ENCODE measurements at places on chromosomes 7 and 10. TPM values are rescaled to one million over a fixed set of nuclear protein-coding genes. Genes with fewer than 3 reads are reported as not detected.

GRCh38 chr10:49381111-49381900 is 14.6 kb downstream of the DRGX start:
- H3K36me3 ChIP-seq: no peaks in the 10 kb centered on the region
- peaks cover 6% of the 10 kb centered on the region for H3K27me3 ChIP-seq
- H3K27ac ChIP-seq: no peak overlapping the region

GRCh38 chr10:28737096-28737495 is 59.8 kb downstream of the BAMBI start:
- H3K27ac ChIP-seq: no peak overlapping the region
- DNase-seq: no peak
- H3K4me1 ChIP-seq: no peaks in the 10 kb centered on the region

Gene ZNF736
- 20.6 TPM for total RNA-seq

DNA sequence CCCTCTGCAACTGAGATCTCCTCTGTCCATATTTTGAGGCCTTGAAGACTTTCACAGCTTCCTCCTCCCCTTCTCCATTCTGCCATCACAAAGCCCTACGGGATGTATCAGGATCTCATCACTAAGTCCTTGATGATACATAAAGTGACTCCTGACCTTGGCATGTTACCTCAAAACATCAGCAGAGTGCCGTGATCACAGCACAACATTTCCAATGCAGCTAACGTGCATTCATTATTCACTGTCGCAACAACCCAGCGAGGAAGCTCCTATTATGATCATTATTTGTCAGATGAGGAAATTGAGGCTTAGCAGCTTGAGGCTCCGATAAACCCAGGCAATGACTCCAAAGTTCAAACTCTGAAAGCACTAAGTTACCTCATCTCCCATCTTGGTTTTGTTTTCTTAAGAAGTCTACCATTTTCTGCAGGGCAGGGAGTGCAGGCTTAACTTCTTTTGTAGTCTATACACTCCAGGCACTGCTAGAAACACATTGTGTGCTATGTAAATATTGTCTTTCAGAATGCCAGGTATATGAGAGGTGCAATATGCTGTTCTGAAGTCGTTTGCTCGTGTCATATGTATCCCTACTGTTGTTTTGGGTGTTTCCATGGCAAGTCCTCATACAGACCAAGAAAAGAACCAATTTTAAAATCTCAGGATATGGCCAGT is 80.6 kb upstream of the C1QL3 start:
- no peak overlapping the region for H3K27ac ChIP-seq
- H3K36me3 ChIP-seq: no peaks in the 10 kb centered on the region
- no peaks in the 10 kb centered on the region for H3K27me3 ChIP-seq
- DNase-seq: no peak
- no peak overlapping the region for H3K4me3 ChIP-seq

- no peaks in the 10 kb centered on the region for H3K36me3 ChIP-seq
- no peaks in the 10 kb centered on the region for H3K4me1 ChIP-seq
- H3K27ac ChIP-seq: no peak overlapping the region
- DNase-seq: no peak
Measured at GRCh38 chr10:35705051-35705450, 63.0 kb upstream of the FZD8 start.

DNA sequence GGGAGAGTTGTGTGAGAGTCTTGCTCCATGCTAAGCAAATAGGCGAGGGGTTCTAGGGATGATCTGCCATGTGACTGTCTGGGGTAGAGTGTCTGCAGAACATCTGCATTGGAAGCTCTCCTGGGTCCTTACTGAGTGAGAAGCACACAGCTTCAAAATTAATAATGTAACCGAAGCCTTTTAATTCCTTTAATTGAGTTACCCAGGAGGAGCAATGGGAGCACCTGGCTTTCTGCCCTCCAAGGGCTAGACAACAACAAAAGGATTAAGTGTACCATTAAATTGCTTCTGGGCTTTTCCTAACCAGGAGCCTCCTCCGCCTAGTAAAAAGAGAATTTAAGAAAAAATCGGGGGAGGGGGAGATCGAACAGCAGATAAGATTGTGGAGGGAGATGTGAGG is 102.0 kb upstream of the TBX20 start:
- no peaks in the 10 kb centered on the region for H3K4me1 ChIP-seq
- no peak overlapping the region for H3K4me3 ChIP-seq
- DNase-seq: no peak
- no peak overlapping the region for H3K27ac ChIP-seq

DNA sequence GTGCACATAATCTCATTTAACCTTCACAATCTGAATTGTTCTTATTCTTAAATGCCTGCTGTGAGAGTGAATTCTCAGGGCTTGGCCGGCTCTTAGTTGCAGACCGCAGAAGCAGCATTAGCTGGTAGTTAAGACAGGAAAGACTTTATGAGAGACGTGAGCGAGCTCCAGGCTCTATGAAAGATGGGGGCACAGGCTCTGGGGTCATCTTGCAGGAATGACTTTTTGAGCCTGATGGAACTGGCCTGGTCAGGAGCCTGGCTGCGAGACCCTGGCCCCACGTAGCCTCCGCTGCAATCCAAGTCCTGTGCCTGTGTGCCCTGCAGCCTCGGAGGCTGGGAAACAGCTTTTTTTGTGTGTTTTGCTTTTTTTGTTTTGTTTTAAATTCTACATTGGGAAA is 958.8 kb upstream of the ZNF722 start:
- no peaks in the 10 kb centered on the region for H3K27me3 ChIP-seq
- no peak for DNase-seq
- no peaks in the 10 kb centered on the region for H3K36me3 ChIP-seq
- H3K27ac ChIP-seq: no peak overlapping the region
- no peak overlapping the region for H3K4me3 ChIP-seq

Gene OGA
- 122 TPM for total RNA-seq

DNA sequence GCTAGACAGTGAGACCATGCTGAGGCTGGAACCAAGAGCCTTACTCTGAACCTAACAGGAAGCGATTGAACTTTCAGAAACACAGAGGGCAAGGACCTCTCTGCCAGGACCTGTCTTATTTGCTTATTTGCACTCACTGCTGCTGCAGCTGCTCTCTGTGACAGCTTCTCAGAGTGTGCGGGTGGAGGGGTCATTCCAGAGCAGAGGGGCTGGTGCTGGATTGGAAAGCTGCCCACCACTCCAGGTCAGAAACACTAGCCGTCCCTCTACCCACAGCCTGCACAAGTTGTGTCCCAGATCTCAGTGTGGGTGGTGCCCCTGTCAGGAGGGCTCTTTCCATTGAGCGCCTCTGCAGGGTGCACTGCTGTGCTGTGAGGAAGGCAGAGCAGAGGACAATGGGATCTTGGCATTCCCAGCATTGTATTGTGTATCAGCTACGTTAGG is 126.2 kb downstream of the CCNY start:
- no peaks in the 10 kb centered on the region for H3K27me3 ChIP-seq
- H3K4me1 ChIP-seq: peaks cover 26% of the 10 kb centered on the region
- H3K4me3 ChIP-seq: no peak overlapping the region
- no peaks in the 10 kb centered on the region for H3K36me3 ChIP-seq

GRCh38 chr10:91975438-91975837 is 51.9 kb downstream of the BTAF1 start:
- H3K36me3 ChIP-seq: peaks cover 80% of the 10 kb centered on the region
- DNase-seq: no peak
- peak overlapping the region; percentile 84 for H3K27ac ChIP-seq
- H3K4me3 ChIP-seq: no peak overlapping the region
- H3K4me1 ChIP-seq: peaks cover 30% of the 10 kb centered on the region
- no peaks in the 10 kb centered on the region for H3K27me3 ChIP-seq

Gene AKR1B15
- not detected for total RNA-seq

Gene CTBP2
- 0.48 TPM for total RNA-seq

Gene ATE1
- 33.6 TPM for total RNA-seq

- H3K27ac ChIP-seq: no peak overlapping the region
- no peaks in the 10 kb centered on the region for H3K27me3 ChIP-seq
- H3K36me3 ChIP-seq: no peaks in the 10 kb centered on the region
- no peak overlapping the region for H3K4me3 ChIP-seq
- no peaks in the 10 kb centered on the region for H3K4me1 ChIP-seq
Measured at GRCh38 chr10:60480865-60481563, 91.3 kb upstream of the ANK3 start.

- H3K4me1 ChIP-seq: no peaks in the 10 kb centered on the region
- H3K27me3 ChIP-seq: peaks cover 8% of the 10 kb centered on the region
- H3K27ac ChIP-seq: no peak overlapping the region
- no peak overlapping the region for H3K4me3 ChIP-seq
Measured at GRCh38 chr10:5527332-5528200, 2.8 kb downstream of the CALML3 start.

- no peak overlapping the region for H3K4me3 ChIP-seq
- no peaks in the 10 kb centered on the region for H3K36me3 ChIP-seq
- no peak overlapping the region for H3K27ac ChIP-seq
- H3K27me3 ChIP-seq: peaks cover 17% of the 10 kb centered on the region
Measured at GRCh38 chr7:106807474-106807873, 57.6 kb upstream of the PIK3CG start.

- peaks cover 5% of the 10 kb centered on the region for H3K27me3 ChIP-seq
- H3K27ac ChIP-seq: no peak overlapping the region
- DNase-seq: no peak
- H3K36me3 ChIP-seq: no peaks in the 10 kb centered on the region
- no peaks in the 10 kb centered on the region for H3K4me1 ChIP-seq
Measured at GRCh38 chr10:96441987-96442643, 71.6 kb downstream of the TLL2 start.

- H3K27ac ChIP-seq: no peak overlapping the region
- H3K36me3 ChIP-seq: peaks cover 61% of the 10 kb centered on the region
- no peak for DNase-seq
- no peaks in the 10 kb centered on the region for H3K27me3 ChIP-seq
Measured at GRCh38 chr7:141575164-141575563, 24.0 kb downstream of the AGK start.

DNA sequence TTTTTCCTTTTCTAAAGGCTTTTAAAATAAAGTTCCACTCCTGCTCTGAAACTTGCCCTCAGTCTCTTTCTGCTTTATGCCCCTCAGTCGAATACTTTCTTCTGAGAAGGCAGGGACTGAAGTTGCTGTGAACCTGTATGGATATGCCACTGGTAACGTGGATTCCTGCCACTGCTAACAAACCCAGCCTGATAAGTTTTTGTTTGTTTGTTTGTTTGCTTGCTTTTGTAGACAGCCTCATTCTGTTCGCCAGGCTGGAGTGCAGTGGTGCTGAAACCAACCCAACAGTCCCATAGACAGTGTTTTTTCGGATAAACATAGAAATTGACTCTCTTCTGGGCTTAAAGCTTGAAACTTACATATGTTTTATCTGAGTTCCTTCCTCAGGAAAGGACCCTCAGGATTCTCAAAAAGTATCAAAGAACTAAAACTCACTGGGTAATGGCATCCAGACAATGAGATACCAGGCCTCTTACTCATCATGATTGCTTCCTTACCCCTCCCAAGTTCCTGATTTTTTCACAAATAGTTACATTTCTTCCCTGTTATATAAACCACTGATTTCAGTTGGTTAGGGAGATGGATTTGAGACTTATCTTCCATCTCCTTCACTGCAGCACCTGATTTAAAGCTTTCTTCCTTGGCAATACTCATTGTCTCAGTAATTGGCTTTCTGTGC is 273.6 kb downstream of the SDHAF3 start:
- no peak for DNase-seq
- no peaks in the 10 kb centered on the region for H3K27me3 ChIP-seq
- no peaks in the 10 kb centered on the region for H3K4me1 ChIP-seq
- no peaks in the 10 kb centered on the region for H3K36me3 ChIP-seq
- no peak overlapping the region for H3K27ac ChIP-seq

DNA sequence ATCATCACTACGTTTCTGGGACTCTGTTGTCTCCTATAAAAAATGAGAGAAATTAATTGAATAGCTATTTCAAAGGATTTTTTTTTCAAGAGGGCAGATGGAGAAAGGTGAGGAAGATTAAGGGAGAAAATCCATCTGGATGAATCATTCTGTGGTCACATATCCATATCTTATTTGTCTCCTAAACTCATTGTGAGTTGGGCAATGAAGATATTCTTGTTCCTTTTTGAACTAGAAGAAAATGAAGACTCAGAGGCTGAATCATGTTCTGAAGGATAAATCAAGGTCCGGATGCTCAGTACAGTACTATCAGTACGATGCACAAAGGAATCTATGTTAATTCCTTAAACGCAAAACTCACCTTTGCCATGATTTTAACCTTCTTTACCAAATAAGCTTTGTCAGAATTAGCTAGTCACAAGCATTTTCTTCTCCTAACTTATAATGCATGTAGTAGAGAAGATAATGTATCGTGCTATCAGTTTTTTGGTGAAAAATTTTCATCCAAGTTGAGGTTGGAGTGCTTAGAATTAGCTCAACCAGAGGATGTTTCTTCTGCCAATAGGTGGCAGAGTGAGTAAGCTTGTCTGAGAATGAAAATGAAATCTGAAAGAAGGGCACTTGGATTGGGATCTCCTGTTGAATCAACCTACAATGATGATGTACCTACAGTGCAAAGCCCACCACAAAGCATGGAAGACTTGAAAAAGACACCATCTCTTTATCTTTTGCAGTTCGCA is 446.9 kb downstream of the KIF20B start:
- no peak overlapping the region for H3K4me3 ChIP-seq
- no peak for DNase-seq
- H3K36me3 ChIP-seq: no peaks in the 10 kb centered on the region

Gene SMO
- 0.64 TPM for total RNA-seq

DNA sequence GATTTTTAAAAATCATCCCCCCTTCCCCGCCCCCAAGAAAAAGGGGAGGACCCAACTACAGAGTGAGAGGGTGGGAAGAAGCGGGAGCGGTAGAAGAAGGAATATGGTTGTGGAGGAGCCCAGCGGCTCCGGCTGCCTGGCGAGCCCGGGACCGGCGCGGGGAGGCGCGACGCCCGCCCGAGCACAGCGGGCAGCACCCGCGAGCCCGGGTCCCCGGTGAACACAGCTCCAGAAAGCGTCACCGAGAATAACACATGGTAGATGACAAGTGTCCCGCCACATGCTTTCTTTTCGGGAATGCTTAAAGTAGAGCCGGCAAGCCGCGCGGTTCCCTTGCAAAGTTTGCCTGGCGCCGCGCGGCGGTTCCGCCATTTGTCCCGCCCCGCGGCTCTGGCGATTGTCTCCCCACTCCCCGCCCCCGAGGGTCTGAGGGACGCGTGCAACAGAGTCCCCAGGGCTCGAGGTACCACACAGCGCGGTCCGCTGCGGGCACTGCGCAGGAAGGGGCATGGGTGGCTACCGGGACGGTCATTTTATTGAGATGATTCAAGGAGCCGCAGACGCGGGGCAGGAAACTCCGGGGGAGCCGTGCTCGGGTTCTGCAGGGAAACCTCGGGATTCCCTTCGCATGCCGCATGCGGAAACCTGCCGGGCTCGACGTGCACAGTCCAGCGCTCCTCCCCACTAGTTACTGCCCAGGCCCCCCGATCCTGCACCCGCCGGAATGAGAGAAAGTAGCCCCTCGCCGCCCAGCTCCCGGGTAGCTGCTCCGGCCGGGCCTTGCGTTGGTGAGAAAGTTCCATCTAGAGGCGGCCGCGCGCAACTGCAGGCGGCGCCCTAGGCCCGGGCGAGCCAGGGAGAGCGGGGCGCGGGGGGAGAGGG is 781 bp upstream of the GRM8 start:
- H3K27ac ChIP-seq: no peak overlapping the region
- peaks cover 70% of the 10 kb centered on the region for H3K27me3 ChIP-seq
- H3K36me3 ChIP-seq: no peaks in the 10 kb centered on the region
- H3K4me1 ChIP-seq: peaks cover 9% of the 10 kb centered on the region

Gene DCLRE1A
- total RNA-seq: 15.2 TPM

Gene STRIP2
- total RNA-seq: 73.5 TPM

- peaks cover 22% of the 10 kb centered on the region for H3K36me3 ChIP-seq
- H3K4me3 ChIP-seq: no peak overlapping the region
- no peak overlapping the region for H3K27ac ChIP-seq
- no peaks in the 10 kb centered on the region for H3K27me3 ChIP-seq
- peaks cover 53% of the 10 kb centered on the region for H3K4me1 ChIP-seq
- no peak for DNase-seq
Measured at GRCh38 chr7:100215895-100216294, 3.9 kb upstream of the PVRIG start.
